ENCODE measurements at places on chromosomes 5 and 9. TPM values are rescaled to one million over a fixed set of nuclear protein-coding genes. Genes with fewer than 3 reads are reported as not detected.

The RETREG1 gene
- total RNA-seq, result 22.4 TPM

The GLT6D1 gene
- not detected for total RNA-seq

The ANGPTL2 gene
- not detected for total RNA-seq

The CARD6 gene
- total RNA-seq, result 2.3 TPM

The NOXA1 gene
- 0.49 TPM for total RNA-seq

The PROB1 gene
- 9.3 TPM for total RNA-seq

The TAS2R1 gene
- not detected for total RNA-seq

The COL15A1 gene
- total RNA-seq, result 0.02 TPM

The GLRA1 gene
- not detected for total RNA-seq

The PALM2AKAP2 gene
- 2.2 TPM for total RNA-seq

The DNM1 gene
- total RNA-seq, result 1.8 TPM

The TLR4 gene
- total RNA-seq, result not detected

The ANKDD1B gene
- 0.22 TPM for total RNA-seq

The C9orf153 gene
- total RNA-seq, result not detected

The CENPH gene
- 35.5 TPM for total RNA-seq

The SLC4A9 gene
- total RNA-seq, result not detected

The GPR151 gene
- total RNA-seq, result not detected

All from activated T-helper 1 cell treated with anti-CD3 and anti-CD28 coated beads, Interleukin-12 subunit alpha, Interleukin-12 subunit beta, Interleukin-2, Interleukin-4 antibody, amounts not matched to agents 30 ng/mL and 10 ng/mL and 1 ng/mL, durations not matched to agents 14 hours and 24 hours and 36 hours (primary cell).